ENCODE measurements at places on chromosomes 12 and 14. TPM values are rescaled to one million over a fixed set of nuclear protein-coding genes. Genes with fewer than 3 reads are reported as not detected.

- no peak for DNase-seq
These were observed 6.2 kb upstream of the SLC41A2 start for GRCh38 chr12:104964167-104964855.

GRCh38 chr12:128339631-128340030, 72.7 kb downstream of the TMEM132C start:
- DNase-seq = no peak

DNA sequence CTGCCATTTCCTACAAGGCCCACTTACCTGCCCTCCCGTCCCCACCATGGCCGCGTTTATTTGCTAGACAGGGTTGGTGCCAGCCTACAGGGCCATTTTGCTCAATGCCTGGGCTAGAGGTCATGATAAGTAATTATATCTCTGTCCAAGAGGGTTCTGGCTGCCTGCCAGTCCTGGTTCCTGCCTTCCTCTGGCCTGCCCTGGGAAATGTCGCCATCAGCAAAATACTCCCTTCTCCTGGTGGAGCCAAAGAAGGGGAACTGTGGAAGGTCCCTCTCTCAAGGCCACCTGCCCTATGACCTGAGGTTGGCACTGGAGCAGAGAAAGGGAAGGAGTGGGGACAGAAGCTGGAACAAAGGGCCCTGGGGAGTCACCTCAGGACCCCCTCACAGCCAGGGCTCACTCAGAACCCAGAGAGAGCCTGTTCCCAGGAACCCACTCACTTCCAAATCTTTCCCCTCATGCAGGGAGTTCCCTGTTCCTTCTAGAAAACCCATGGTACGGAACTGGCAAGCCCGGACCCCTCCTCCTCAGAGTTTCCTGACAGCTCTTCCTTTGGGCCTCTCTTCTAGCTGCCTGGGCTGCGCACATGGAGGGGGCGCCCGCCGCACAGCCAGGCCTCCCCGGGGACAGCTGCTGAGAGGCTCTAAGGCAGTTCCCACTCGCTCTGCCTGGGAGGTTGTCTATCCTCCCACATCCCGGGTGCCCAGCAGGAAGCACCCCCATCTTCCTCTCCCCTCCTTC, 280.5 kb downstream of the DPF3 start:
- DNase-seq = no peak

DNA sequence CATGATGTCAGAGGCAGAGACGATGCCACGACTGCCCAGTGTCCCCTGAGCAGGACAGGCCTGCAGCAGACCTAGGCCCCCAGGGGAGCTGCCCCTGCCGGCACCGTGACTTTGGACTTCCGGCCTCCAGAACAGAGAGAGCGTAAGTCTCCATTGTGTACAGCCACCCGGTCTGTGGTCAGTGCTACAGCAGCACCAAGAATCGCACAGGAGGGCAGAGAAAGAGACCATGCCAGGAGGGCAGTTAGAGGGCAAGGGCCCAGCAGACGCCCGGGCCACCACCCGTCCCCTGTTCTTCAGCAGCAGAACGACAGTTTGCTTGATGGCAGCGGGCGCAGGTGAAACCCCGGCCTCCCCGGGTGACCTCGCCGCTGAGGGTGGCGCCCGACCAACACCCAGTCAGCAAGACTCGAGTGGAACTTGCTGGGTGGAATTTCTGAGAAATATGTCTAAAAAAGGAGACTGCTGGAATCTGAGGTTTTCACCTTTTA, 19.7 kb downstream of the GALNT9 start:
- no peak for DNase-seq

GRCh38 chr12:89547101-89547500, 21.3 kb upstream of the POC1B start:
- no peak for DNase-seq

GRCh38 chr12:122374707-122375106, 47.8 kb downstream of the CLIP1 start:
- no peak for DNase-seq

DNA sequence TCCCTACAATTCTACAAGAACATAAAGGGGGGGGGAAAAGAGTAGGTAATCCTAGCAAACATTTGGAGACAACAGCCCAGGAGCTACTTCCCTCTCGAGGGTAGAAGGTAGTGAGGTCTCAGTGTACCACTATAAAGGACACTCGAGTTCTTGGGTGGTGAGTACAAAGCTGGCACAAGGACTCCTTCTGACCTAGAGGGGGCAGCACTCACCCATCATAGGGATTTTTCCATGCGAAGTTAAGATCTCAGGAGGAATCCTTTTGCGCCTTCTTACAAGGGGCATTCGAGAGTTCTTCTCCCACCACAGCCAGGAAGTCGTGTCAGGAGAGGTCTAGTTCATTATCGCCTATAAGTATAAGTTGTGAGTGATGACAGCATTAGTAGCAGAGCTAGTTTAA, 200.2 kb upstream of the RBM19 start:
- no peak for DNase-seq

- no peak for DNase-seq
These were observed 18.9 kb downstream of the LEMD3 start for GRCh38 chr12:65188179-65188701.

- no peak for DNase-seq
These were observed 23.4 kb upstream of the PRPF39 start for GRCh38 chr14:45060551-45060950.

GRCh38 chr12:22409377-22410164, 75.1 kb upstream of the ST8SIA1 start:
- no peak for DNase-seq

GRCh38 chr14:53924753-53925152, 31.9 kb downstream of the BMP4 start:
- DNase-seq = no peak

CMTM5 gene
- polyA plus RNA-seq = 0.36 TPM

GPD1 gene
- polyA plus RNA-seq = not detected

KERA gene
- polyA plus RNA-seq = not detected

DIO3 gene
- polyA plus RNA-seq = not detected

GLIPR1L2 gene
- 0.89 TPM for polyA plus RNA-seq

IL23A gene
- polyA plus RNA-seq = 11.3 TPM

DNA sequence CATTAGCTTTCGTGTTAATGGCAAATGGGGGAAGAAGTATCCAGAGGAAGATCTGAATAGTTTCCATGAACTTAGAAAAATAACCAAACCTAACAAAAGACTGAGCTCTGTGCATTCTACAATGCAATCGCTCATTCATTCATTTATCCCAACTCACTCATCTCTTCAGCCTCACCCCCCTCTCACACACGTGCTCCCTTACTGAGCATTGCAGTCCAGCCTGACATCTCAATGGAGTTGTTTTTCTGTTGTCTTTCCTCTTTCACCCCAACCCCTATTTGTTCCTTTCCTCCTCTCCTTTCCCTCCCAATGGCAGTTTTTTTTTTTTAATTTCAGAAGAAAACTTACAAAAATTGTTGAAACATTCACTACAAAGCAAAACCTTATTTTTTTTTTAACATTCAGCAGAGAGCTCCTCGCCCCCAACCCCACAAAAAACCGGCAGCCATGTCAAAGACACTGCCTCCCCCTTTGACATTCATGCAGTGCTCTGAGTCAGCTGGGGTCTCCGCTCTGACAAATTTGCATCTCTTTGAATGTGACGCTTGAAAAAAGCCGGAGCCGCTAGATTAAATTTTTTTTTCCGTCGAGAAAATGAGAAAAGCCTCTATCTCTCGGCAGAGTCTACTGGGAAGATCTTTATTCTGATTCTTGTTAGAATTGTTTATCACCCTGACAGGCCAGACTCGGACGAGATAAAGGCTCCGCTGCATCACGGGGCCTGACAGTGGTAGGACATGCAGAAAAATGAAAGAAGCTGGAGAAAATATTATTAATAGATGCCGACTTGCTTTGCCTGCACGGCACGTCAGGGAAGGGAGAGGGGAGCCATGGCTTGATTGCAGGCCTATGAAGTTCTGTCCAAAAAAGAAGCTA, 775.6 kb downstream of the VRK1 start:
- DNase-seq = no peak

GRCh38 chr14:86510491-86510890, 980.5 kb downstream of the FLRT2 start:
- no peak for DNase-seq

DNA sequence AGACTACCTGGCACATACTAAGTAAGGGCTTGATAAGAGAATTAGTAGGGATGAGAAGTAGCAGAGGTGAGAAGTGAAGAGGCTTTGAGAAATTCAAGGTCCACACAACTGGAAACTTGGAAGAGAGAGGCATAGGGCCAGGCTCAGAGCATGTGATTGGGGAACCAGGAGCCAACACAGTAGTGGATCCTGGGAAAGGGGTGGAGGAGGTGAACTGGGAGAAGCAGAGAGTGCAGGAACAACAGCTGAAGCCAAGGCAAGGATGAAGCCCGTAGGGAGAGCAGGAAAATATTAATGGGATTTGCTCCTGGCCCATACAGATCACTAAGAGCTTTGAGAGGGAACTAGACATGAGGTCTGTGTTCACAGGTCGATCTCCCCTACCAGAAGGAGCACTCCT, 1.4 kb upstream of the ITGB7 start:
- DNase-seq = no peak

MFAP5 gene
- not detected for polyA plus RNA-seq

GRCh38 chr12:12432364-12432763, 75.5 kb downstream of the BORCS5 start:
- DNase-seq = no peak

DBX2 gene
- polyA plus RNA-seq = not detected

TOMM20L gene
- polyA plus RNA-seq = not detected

STON2 gene
- polyA plus RNA-seq = 0.30 TPM

CFAP73 gene
- not detected for polyA plus RNA-seq

DNA sequence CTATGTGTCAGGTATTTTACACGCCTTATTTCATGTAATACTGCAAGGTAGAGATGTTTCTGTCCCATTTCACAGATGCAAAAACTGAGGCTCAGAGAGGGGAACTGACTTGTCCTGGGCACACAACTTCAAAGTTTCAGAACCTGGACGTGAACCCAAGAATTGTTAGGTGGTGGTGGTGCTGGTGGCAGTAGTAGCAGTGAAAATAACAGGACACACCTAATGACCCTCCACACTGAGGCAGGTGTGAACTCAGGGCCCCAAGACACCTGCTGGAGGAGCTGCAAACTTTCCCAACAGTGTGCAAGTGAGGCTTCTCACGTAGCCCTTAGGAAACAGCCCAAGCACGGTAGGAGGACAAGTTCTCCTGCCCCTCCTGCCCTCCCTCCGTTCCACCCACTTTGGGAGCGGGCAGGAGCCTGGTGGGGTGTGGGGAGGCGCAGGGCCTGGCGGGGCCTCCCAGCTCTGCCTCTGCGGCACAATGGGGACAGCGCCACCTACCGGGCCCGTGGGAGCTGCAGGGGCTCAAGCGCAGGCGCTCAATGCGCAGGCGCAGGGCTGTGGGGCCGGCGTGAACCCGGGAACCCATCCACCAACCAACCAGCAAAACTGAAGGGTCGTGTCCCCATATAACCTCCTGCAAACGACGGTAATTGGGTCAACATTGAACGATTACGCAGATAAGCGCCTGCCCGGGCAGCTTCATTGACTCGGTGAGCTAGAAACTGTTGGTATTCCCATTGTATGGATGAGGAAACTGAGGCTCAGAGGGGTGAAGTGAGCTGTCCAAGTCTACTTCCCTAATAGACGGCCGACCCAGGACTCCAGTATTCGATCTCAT, 12.0 kb upstream of the TRPV4 start:
- peak; percentile 82 for DNase-seq

DNA sequence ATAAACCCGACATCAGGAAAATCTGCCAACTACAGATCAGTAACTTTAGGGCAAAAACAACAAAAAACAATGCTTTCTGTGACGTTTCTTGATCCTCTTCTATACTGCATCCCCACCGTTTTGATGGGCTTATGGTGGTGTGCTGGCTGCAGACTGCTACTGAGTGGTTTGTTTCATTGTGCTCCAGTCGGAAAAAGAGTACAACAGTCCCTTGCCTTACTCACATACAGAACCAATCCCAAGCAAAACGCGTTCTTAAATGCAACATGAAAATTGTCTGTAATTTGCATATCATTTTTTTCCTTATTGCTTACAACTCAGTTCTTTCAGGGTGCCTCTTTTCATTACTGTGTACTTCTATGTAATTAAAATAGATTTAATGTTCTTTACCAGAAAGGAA, 2.3 kb downstream of the ETV6 start:
- DNase-seq = no peak

KLRG1 gene
- 5.1 TPM for polyA plus RNA-seq

- DNase-seq = no peak
These were observed 6.1 kb downstream of the TM7SF3 start for GRCh38 chr12:27008081-27008480.

SLC25A47 gene
- polyA plus RNA-seq = not detected

GALNT6 gene
- 13.4 TPM for polyA plus RNA-seq

GRCh38 chr14:41548666-41549065, 58.0 kb upstream of the LRFN5 start:
- no peak for DNase-seq

- DNase-seq = peak; percentile 76
These were observed 18.7 kb upstream of the FBRSL1 start for GRCh38 chr12:132471011-132471857.

DNA sequence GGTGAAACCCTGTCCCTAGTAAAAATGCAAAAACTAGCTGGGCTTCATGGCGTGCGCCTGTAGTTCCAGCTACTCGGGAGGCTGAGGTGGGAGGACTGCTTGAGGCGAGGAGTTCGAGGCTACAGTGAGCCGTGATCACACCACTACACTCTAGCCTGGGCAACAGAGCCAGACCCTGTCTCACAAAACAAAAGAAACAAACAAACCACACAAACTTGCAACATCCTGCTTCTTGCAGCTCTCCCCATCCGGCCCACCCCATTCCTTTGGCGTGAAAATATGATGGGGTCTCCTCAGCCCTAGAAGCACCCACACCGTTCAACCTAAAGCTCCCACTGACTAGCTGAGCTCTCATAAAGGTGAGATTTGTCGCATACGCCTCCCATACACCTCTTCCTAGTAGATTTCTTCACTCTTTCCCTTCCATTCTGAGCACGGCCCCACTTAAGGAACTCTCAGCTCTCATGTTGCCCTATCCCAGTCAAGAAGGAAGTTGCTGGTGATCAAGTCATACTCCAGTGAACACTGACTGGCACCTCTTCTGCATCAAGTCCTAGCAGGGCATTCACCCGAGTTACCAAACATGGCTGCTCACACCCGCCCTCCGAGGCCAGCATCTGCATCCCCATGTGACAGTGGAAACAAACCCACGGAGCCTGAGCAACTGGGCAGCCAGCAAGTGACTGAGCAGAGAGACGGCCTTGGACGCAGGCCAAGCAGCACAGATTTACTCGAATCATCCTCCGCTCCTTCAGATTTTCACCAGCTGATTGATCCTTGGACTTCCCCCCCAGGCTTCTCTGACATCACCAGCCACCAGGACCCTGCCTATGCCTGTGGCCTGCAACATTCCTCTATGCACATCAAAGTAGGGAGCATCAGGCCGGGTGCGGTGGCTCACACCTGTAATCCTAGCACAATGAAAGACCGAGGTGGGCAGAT, 18.9 kb upstream of the CD27 start:
- DNase-seq = peak; percentile 66

GRCh38 chr12:103852498-103852997, 11.5 kb upstream of the NT5DC3 start:
- DNase-seq = no peak

ARHGAP5 gene
- polyA plus RNA-seq = 40.2 TPM

- DNase-seq = peak; percentile 15
These were observed 976 bp downstream of the PEX5 start for GRCh38 chr12:7190268-7191055.

MYL6B gene
- 16.5 TPM for polyA plus RNA-seq

Data from naive B cell (primary cell).